ENCODE measurements at places on chromosomes 4 and X. TPM values are rescaled to one million over a fixed set of nuclear protein-coding genes. Genes with fewer than 3 reads are reported as not detected.

DNA sequence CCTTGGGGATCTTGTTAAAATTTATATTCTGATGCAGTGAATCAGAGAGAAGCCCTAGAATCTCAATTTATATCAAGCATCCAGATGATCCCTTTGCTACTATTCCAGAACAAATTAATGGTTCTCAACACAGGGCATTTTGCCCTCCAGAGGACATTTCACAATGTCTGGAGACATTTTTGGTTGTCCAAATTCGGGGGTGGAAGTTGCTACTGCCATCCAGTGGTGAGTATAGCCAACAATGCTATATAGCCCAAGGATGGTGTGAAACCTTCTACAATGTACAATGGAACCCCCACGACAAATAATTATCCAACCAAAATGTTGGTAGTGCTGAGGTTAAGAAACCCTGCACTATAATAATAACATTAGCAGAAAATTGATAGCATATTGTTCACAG, 2440.0 kb downstream of the PCDH7 start:
- no peak overlapping the region for H3K27ac ChIP-seq
- DNase-seq: no peak
- no peaks in the 10 kb centered on the region for H3K4me1 ChIP-seq
- H3K36me3 ChIP-seq: no peaks in the 10 kb centered on the region
- no peaks in the 10 kb centered on the region for H3K27me3 ChIP-seq
- no peak overlapping the region for H3K4me3 ChIP-seq

- H3K27me3 ChIP-seq: no peaks in the 10 kb centered on the region
- DNase-seq: no peak
- H3K4me1 ChIP-seq: no peaks in the 10 kb centered on the region
- no peaks in the 10 kb centered on the region for H3K36me3 ChIP-seq
- no peak overlapping the region for H3K4me3 ChIP-seq
Measured at GRCh38 chr4:144338834-144339233, 198.3 kb upstream of the GYPA start.

- no peak overlapping the region for H3K4me3 ChIP-seq
- no peak overlapping the region for H3K27ac ChIP-seq
- no peak for DNase-seq
- no peaks in the 10 kb centered on the region for H3K36me3 ChIP-seq
Measured at GRCh38 chr4:76515975-76516843, 81.2 kb downstream of the SHROOM3 start.

GRCh38 chr4:2977211-2978088, 14.1 kb downstream of the GRK4 start:
- H3K27me3 ChIP-seq: no peaks in the 10 kb centered on the region
- peak overlapping the region; percentile 66 for H3K27ac ChIP-seq
- no peaks in the 10 kb centered on the region for H3K36me3 ChIP-seq
- no peak overlapping the region for H3K4me3 ChIP-seq
- H3K4me1 ChIP-seq: peaks cover 16% of the 10 kb centered on the region

- no peak overlapping the region for H3K27ac ChIP-seq
- no peak for DNase-seq
- H3K4me3 ChIP-seq: no peak overlapping the region
Measured at GRCh38 chr4:114417214-114417613, 181.4 kb upstream of the UGT8 start.

DNA sequence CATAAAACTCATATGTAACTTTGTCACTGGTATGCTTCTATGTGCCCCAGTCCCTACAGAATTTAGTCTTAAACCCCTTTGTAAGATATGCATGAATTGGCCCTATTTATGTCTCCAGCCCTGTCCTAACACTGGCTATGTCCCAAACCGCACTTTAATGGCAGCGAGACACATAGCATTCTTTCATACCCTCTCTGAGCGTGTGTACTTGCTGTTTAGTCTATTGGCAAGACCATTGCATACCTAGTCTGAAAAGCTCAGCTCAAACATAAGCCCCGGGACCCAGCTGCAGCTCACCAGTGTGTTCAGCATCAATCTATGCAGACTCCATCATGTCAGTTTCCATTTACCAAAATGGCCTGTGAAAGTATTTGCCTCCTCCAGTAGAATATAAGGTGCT, 1018.4 kb upstream of the TENM3 start:
- H3K27me3 ChIP-seq: no peaks in the 10 kb centered on the region
- no peak for DNase-seq
- H3K4me3 ChIP-seq: no peak overlapping the region
- no peaks in the 10 kb centered on the region for H3K36me3 ChIP-seq
- no peak overlapping the region for H3K27ac ChIP-seq

DNA sequence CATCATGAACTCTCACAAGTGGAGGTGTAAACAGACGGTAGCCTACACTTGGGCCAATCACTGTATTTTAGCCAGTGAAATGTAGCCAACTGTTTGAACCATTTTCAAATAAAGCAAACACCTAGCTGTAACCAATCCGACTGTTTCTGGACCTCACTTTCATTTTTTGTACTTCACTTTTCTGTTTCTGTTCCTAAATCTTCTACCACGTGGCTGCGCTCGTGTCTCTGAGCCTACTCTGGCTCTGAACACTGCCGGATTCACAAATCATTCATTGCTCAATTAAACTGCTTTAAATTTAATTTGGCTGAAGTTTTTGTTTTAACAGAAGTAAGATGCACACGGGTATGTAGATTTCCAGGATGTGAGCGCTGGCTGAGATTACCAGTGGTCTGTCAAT, 319.1 kb downstream of the RAPGEF2 start:
- H3K36me3 ChIP-seq: no peaks in the 10 kb centered on the region
- H3K27me3 ChIP-seq: no peaks in the 10 kb centered on the region
- DNase-seq: no peak
- H3K27ac ChIP-seq: no peak overlapping the region
- H3K4me3 ChIP-seq: no peak overlapping the region

DNA sequence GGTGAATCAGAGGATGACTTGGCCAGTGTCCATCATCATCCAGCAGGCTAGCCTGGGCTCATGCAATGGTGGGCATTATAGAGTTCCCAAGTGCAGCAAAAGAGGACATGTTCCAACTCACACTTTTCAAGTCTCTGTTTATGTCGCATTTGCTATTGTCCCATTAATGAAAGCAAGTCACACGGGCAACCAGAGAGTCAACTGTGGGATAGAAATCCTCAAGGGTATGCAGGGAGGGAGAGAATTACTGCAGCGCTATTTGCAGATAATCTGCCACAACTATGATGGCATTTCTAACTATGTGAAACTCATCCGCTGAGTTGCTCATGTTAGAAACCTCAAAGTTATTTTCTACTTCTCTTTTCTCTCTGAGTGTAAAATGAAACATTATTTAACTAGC, 78.5 kb upstream of the TAB3 start:
- no peak for DNase-seq
- no peaks in the 10 kb centered on the region for H3K27me3 ChIP-seq
- H3K4me1 ChIP-seq: no peaks in the 10 kb centered on the region
- H3K4me3 ChIP-seq: no peak overlapping the region
- H3K27ac ChIP-seq: no peak overlapping the region

DNA sequence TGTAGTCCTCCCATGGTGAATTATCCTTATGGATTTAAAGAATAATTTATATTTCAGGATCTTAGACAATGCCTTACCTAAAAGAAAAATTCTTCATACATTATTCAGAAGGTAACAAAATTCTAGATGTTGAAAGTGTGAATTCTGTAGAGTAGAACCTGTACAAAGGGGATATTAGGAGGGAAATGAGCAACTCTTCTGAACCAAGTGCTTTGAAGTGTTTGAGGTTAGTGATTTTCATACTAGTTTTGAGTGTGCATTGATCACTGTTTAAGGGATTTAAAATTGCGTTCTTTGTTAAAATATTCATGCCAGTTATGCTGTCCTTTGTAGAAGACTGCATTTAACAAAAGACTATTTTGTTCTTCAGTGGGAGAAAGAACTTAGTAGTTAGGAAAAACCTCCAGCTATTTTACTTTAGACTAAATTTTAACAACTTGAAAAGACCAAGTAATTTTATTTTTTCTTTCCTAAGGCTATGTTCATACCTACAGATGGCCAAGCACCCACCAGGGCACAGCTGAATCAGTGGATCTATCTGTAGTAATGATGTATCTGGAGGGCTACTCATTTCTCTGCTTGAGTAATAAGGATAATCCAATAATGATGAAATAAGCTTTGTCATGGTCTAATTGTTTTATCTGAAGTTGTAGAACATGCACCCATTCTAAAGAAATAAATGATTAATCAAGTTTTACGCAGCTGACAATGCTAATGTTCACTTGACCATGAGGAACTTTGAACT, 134.3 kb upstream of the RPS6KA6 start:
- no peak for DNase-seq
- no peaks in the 10 kb centered on the region for H3K4me1 ChIP-seq
- H3K27ac ChIP-seq: no peak overlapping the region
- no peaks in the 10 kb centered on the region for H3K27me3 ChIP-seq
- H3K36me3 ChIP-seq: no peaks in the 10 kb centered on the region

GRCh38 chr4:15395311-15395710, 32.5 kb upstream of the C1QTNF7 start:
- no peaks in the 10 kb centered on the region for H3K4me1 ChIP-seq
- DNase-seq: no peak
- H3K36me3 ChIP-seq: no peaks in the 10 kb centered on the region
- H3K27me3 ChIP-seq: no peaks in the 10 kb centered on the region
- no peak overlapping the region for H3K4me3 ChIP-seq

- H3K27ac ChIP-seq: peak overlapping the region; percentile 8
- H3K4me1 ChIP-seq: no peaks in the 10 kb centered on the region
- H3K36me3 ChIP-seq: no peaks in the 10 kb centered on the region
Measured at GRCh38 chrX:68703846-68704245, 56.4 kb downstream of the STARD8 start.

The ATP2B3 gene
- total RNA-seq: not detected

The PTCHD1 gene
- total RNA-seq: 0.27 TPM

The SCRG1 gene
- total RNA-seq: not detected

The RHOXF2 gene
- total RNA-seq: not detected
